ENCODE measurements at places on chromosomes 11 and 22.

DNA sequence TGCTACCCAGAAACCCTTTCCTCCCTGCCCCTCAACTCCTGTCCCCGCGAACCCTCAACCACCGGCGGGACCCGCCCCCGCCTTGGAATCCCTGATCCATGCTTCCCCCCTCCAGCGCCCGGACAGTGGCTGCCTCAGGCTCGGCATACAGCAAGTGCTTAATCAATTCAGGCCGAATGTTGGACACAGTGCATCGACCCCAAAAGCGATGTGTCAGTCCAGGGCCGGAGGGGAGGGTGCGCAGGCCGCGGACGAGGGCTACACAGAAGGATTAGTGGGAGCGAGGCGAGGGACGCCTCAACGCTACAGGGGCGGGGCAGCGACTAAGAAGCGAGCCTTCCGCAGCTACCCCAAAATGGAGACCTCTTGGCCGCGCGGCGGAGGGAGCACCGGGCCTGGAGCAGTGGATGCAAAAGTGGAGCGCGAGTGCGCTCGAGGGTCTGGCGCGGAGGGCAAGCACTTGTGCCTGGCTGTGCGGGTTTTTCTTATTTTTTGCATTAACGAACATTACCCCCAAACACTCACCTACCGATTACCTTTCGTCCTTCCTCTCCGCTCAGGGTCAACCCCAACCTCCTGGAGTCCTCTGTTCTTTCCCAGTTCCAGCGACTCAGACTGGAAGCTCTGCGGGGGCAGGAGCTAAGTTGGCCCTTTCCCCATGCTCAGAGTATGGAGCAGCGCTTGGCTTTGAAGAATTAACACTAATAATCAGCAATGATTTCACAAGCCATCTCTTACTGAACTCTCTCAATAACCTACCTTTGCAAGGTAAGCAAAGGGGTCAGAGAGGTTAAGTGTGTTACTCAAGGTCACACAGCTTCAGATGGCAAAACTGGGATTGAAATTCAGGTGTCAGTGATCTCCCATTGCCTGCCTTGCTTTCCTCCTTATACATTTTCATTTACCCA is 30.0 kb upstream of the WNT11 start:
- peak; percentile 50 for DNase-seq

DNA sequence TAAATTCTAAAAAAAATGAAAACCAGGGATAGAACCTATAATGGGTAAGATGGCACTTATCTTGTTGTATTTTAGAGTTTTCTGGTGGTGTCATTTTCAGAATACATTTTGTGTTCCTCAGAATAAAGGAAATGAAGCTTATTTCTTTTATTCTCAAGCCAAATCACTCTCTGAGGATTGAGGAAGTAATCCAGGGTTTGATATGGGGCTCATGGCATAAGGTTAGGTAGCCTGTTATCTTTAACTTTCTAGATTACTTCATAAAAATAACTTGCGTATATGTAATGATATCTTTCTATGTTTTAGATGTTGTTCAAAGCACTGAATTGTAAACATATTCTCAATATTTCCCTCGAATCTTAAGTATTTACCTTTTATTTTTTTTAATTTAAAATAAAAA is 33.5 kb downstream of the PDE3B start:
- DNase-seq: no peak

DNA sequence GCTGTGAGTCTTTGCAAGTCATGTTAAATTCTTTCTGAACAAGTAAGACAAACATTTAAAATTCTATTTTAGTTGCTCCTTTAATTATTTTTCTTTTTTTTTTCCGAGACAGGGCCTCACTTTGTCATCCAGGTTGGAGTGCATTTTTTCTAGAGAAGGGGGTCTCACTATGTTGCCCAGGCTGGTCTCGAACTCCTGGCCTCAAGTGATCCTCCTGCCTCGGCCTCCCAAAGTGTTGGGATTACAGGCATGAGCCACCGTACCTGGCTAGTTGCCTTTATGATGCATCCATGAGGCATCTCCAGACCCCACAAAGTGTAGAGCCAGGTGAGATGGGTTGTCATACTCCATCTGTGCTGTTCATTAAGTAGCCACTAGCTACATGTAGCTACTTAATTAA is 4.4 kb downstream of the ATXN10 start:
- no peak for DNase-seq

DNA sequence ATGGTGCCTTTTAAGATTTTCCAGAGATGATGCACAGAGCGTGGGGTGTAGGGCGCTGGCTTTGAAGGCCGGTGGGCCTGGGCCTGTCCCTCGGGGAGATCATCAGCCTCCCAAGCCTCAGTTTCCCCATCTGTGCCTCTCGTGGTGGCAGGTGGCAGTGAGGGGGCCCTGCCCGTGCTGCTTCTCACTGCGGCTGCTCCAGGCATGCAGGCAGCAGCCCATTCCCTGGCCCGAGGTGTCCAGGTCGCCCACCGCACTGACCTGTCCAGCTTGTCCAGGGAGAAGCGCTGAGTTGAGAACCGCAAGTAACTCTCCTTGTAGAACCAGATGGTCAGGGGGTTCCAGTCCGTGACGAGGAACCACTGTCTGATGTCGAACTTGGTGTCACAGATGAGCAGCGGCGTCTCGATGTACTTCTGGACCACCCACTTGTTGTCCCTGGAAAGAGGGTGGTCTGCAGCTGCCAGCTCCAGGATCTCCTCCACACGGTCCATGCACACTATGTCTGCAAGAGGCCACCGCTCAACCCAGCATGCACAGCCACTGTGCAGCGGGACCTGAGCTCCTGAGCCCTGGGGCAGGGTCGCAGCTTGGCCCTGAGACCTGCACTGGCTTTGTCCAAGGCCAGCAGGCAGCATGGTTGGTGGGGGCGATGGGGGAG is 20.5 kb upstream of the IL17REL start:
- DNase-seq: no peak

- peak; percentile 77 for DNase-seq
These were observed 72.0 kb downstream of the SYN3 start for GRCh38 chr22:32985899-32986765.

DNA sequence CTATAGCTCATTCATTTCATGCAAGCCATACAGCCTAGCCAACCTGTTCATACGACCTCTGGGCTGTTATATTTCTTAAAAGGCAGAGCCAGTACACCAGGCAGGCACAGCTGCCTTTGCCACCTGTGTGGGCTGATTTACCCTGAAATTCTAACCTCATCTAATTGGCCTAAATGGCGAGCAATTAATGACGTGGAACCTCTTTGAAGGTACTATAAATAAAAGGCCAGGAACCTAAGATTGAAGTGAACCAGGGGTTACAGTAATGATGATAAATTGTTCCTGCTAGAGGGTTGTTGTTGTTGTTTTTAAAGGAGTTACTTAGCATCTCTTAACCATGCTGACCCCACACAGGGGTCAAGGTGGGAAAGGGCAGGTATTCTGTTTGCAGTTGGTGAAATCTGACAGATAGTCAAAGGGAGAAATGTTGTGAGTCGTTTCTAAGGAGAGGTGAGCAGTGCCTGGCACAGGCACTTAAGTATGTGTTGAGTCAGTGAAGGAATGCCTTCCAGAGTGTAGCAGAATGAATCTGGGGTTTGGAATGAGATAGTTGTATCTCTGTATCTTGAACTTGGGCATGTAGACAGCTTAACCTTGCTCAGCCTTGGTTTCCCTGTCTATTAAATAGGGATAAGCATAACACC is 213.5 kb upstream of the NAV2 start:
- DNase-seq: peak; percentile 53

DNA sequence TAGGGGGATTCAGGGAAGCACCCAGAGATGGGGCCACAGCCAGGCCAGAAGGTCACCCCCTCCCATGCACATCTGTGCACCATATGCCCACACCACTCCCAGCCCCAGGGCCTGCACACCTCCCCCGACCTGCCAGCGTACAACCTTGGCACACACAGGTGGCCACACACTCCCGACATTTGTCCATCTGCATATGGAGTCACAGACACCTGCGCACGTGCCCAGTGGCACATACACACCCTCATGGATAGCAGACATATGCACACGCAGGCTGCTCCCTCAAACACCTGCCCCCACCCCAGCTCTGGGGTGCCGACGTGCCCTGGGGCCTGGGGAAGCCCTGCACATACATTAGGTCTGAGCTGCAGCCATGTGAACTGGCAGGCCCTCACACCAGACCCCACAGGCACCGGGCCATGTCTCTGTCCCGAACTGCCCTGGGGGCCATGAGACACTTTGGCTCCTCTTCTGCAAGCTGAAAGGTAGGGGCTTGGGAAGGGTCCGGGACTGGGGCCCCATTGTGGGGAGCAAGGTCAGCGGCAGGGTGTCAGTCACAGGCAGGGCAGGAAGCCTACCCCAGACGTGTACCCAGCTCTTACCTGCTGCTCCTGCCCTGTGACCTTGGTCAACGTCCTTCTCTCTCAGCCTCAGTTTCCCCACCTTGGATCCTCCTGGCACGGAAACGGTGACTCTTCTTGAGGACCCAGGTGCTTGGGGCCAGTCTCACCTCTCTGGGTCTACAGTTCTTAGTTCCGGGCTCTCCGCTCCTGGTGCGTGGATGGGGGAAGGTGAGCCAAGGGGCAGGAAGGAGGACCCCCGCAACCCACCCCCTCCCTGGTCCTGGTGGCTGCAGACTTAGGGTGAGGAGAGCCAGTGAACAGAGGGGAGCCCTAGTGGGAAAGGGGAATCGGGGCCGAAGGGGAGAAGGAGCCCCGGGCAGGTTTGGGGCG is 579 bp upstream of the CABP7 start:
- no peak for DNase-seq

DNA sequence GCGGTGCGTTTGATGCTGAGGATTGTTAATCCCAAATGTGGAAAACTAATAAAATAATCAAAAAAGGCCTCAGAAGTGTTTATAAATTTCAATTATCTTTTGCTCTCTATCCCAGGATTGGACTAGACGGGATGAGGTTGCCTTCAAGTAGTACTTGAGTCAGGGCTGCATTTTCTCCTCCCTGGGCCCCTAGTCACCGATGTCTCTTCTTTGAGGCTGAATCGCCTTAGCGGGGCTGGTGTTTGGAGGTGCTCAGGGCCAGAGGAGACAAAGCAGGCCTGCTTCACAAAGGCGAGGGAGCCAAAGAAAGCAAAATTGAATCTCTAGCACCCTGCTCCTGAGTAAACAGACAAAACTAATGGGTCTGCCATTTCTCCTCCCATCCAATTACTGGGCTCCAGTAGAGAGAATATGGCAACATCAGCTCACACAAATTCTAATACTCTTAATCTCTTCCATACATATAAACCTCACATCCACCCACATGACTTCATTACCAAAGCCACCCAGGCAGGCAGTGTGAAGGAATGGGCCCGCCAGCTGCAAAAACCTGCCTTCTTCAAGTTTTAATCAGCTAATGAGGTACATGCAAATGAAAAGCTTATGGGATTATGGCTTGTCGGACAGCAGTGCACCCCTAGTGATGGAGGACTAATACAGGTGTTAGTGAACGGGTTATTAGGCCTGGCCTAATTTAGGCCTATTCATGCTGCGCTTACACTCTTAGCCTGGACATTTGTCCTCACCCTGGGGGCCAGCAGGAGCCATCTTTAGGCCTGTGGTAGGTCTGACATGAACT is 52.7 kb upstream of the HTATIP2 start:
- DNase-seq: no peak

DNA sequence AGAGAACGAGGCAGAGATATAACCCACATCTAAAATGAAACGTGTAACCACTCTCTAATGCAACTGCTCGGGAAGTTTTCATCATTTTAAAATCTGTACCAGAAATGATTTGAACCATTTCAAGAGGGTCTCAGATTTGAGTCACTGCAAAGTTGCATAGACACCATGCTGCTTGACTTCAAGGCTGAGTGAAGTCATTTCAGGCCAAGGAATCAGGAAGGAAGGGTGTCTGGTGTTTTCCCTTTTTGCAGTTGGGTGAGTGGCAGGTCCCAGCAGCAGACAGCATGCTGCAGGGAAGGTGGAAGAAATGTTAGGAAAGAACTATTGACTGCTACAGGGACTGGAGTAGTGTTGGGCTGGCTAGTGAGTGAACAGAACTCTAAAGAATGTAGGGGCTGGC is 16.5 kb downstream of the TANGO2 start:
- DNase-seq: no peak

GRCh38 chr11:119342362-119343130 is 1.9 kb upstream of the C1QTNF5 start:
- no peak for DNase-seq

- DNase-seq: peak; percentile 46
These were observed 23.8 kb downstream of the LRRC10B start for GRCh38 chr11:61532134-61533038.

GRCh38 chr11:129992161-129992944 is 10.3 kb downstream of the PRDM10 start:
- DNase-seq: peak; percentile 47

- DNase-seq: peak; percentile 78
These were observed 11.8 kb downstream of the TUB start for GRCh38 chr11:8092587-8093424.

- peak; percentile 48 for DNase-seq
These were observed 546.8 kb downstream of the ETS1 start for GRCh38 chr11:128040603-128041002.

DNA sequence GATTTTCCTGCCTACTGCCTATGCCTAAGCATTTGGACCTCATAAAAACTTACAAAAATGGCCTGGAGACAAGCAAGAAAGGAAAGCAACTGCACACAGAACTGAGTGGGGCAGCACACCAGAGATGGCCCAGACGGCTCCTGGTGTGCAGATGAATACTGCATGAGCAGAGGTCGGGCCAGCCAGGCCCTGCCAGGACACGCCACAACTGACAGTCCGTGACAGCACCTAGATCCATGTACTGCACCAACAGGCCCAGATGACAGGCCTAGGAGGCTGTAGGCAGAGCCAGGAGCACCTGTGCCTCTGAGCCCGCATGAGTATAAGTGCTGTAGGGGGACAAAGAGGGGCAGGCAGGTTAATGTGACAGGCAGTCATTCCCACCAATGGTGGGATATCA is 160.2 kb downstream of the IGLL1 start:
- no peak for DNase-seq

DNA sequence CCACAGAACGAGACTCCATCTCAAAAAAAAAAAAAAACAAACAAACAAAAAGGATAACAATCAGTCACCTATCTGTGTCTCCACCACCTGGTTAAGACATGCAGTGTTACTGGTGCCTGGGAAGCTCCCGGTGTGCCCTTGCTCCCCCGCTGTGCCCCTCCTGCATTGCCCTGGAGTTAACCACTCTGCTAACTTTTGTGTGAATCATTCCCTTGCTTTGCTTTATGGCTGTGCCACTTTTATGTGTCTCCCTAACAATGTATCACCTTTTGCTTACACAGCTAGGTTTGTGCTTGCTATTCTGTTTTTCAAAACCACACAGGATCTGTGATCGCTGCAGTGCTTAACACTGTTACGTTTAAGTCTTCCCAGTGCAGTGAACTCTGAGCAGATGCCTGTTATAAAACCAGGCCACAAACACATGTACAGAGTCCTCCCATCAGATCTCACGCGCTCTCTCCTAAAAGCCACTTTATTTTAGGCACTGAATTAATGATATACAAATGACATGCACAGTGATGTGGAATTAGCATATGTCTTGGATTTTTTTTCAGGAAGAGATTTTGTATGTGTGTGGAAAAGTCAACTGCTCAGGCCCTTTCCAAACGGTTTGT is 69.9 kb downstream of the BUD13 start:
- no peak for DNase-seq

DNA sequence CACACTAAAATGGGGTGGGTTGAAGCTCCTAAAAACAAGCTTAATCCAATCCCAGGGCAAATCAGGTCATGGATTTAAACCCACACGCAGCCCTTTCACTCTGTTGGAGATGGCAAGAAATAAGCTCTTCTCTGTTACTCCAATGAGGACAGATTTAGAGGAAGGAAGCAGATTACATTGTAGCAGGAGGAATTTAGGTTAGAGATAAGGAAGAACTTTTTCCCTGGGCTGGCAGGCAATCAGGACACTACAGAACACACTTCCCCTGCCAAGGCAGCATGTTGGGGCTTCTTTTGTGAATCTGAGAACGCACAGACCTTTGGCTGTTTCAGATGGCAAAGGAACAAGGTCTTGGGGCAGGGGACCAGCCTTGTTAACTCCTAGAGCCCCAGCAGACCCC is 46.2 kb downstream of the C11orf58 start:
- DNase-seq: no peak
